ENCODE measurements at places on chromosomes 1 and 21.

GRCh38 chr1:24735156-24735508, 10.1 kb upstream of the CLIC4 start:
- no peak for DNase-seq

GRCh38 chr1:183263886-183264602, 78.0 kb downstream of the LAMC2 start:
- DNase-seq = no peak

DNA sequence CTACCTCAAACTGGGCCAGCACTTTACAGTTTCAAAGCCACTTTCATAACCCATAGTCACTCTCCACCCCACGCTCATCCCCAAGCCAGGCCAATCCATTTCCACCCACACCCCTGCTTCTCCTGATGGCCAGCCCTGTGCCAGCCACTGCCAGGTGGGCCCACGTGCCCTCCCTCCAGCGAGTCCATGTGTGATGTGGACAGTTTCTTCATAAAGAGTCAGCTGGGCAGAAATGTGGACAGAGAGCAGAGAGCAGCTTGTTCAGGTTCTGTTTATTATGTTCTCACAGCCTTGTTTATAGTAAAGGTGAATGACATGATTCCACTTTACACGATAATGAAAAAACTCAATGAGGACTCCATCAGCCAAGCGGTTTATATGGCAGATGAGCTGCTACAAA, 37.4 kb upstream of the RGS16 start:
- DNase-seq = no peak

DNA sequence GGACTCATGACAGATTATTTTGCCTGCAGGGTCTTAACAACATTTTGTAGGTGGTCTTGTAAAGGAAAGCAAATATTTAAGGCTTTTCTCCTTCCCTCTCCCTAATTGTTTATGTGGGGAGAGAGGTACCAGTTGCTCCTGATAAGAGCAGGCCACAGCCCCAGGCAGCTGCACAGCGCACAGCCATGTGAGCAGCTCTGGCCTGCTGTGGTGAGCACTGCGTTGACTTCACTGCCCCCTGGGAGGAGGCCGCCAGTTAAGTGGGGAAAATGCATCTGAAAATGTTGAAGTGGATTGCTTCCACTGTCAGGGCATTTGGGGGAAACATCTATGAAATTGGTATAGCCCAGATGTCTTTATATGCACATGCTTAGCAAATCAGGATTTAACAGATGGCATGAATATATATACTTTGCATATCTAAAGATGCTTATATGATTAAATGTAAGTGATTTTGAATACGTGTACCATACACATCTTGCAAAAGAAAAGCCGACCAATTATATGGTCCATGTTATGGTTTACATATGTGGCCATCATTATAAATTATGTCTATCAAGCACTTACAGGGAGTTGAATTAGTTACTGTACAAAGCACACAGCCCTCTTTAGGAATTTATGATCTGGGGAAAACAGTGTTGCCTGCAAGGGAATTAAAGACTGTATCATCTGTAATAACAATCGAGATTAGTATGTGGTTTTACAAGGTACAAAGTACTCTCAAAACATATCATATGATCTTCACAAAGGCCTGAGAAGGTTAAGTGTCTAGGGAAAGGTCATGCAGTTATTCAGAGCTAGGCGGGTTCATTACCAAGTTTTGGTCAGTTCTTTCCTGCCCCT, 132.1 kb downstream of the RHOU start:
- DNase-seq = no peak

- DNase-seq = peak; percentile 68
These were observed at the start of the genes MRPS6 and SLC5A3 for GRCh38 chr21:34073032-34073748. Gene MRPS6, plus strand, starts transcription at chr21:34073578. Its CDS starts 123 bp downstream, at chr21:34073701. Gene SLC5A3, plus strand, starts transcription at chr21:34073578. Its CDS starts 21,621 bp downstream, at chr21:34095199.

DNA sequence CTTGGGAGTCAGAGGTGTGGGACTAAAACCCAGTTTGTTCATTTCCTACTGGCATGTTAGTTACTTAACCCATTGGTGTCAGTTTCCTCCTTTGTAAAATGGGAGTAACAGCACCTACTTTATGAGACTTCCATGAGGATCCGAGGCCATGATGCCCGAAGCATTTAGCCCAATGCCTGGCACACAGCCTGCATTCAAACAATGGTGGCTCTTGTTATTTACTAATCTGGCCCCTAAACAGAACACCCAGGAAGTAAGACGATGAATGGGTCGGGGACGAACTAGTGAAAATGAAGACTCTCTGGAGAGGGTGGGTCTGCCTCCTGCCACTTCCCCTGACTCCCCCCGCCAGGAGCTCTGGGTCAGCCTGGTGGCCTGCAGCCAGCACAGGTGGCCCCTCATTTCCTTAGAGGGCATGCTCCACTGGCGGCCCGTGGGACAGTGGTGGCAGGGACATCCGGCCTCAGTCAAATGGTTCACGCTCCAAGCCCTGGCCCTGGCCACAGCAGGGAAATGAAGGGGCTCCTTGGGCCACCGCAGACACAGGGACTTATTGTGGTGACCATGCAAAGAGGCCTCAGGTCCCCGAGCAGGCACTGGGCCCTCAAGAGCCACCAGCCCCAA, 9.5 kb upstream of the TAS1R2 start:
- no peak for DNase-seq

GRCh38 chr1:98661544-98662355, at the start of gene SNX7:
Gene SNX7, plus strand, starts transcription at chr1:98661721. Its CDS starts 11 bp downstream, at chr1:98661732.
- DNase-seq = no peak

DNA sequence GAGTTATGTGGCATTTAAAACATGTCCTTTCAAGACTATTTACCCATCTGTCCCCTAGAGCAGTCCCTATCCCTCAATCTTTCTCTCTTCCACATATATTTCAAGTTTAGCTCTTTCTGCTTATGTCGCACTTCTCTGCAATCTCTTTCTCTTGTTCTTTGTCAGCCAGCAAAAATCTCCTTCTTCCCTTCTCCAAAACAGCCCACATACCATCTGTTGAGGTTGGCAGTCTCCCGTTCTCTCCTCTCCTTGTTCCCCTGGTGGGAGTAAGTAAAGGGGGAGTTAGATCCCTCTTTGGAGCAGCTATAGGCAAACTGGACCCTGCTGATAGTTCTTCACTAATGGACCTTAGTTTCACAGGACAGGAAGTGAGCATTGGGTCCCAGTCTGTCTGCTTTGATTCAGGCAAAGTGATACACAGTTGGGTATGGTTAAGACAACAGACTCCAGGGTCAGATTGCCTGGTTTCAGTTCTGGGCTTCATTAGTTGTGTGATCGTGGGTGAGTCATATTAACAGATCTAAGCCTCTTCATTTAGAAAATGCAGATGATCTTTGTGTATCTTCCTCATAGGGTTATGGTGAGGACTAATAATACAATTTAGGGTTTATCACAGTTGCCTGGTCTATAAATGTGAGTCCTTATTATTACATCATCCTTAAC, 19.7 kb downstream of the BRINP2 start:
- DNase-seq = no peak

DNA sequence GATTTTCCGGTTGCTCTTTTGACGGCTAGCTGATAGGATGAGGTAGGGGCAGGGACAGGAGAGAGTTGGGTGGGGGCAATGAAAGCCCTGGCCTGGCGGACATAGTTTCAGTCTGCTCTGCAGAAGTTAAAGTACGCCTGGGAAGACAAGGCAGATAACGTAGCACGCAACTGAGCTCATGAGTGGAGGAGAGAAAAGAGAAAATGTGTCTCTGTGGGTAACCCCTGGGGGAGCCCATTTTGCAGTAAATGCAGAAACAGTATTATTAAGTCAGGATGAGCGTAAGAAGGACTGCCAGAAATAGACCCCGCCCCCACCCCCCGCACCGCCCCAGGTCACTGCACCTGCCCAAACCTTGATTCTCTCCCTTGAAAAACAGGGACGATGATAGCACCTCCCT, 51.7 kb upstream of the TARBP1 start:
- DNase-seq = no peak

- no peak for DNase-seq
These were observed 58.1 kb downstream of the SSBP3 start for GRCh38 chr1:54347955-54348699.
